ENCODE measurements at places on chromosomes 1 and 21.

GRCh38 chr1:9755441-9755995, 68.2 kb downstream of the CLSTN1 start:
- DNase-seq: no peak

- no peak for DNase-seq
Observed at GRCh38 chr1:159201642-159202041, 3.0 kb upstream of the ACKR1 start.

GRCh38 chr1:110430901-110431300, 20.0 kb upstream of the PROK1 start:
- no peak for DNase-seq

- DNase-seq: no peak
Observed at GRCh38 chr1:200330741-200331428, 79.0 kb downstream of the ZNF281 start.

- DNase-seq: no peak
Observed at GRCh38 chr1:214003233-214003632, 15.5 kb downstream of the PROX1 start.

GRCh38 chr1:176315519-176316220, 108.6 kb upstream of the COP1 start:
- DNase-seq: no peak

- no peak for DNase-seq
Observed at GRCh38 chr1:171727778-171728177, 14.1 kb downstream of the VAMP4 start.

DNA sequence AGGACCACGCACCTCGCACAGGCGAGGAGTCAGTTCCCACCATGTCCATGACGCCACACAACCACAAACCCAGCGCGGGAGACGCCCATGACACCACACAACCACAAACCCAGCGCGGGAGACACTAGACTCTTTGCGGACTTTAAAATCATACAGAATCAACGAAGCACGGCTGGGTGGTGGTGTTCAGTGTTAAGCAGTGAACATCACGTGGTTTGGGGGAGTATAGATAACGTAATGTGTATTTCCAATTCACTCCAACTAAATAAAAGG, 19.2 kb downstream of the PTTG1IP start:
- no peak for DNase-seq

- DNase-seq: no peak
Observed at GRCh38 chr1:81466961-81467360, 333.8 kb upstream of the ADGRL2 start.

GRCh38 chr1:61580417-61580816, 144.5 kb downstream of the TM2D1 start:
- no peak for DNase-seq

GRCh38 chr1:228668553-228669241, 66.6 kb upstream of the RHOU start:
- no peak for DNase-seq

DNA sequence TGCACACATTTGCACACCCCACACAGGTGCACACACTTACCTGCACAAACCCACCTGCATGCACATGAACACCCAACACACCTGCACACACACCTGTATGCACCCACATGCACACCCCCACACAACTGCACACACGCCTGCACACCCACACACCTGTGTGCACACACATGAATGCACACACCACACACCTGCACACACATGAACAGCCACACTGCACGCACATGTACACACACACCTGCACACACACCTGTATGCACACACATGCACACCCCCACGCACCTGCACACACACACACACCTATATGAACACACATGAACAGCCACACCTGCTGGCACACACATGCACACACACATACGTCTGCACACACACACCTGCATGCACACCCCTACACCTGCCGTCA, 17.9 kb upstream of the TTC34 start:
- DNase-seq: no peak

GRCh38 chr1:5885471-5886139, 106.6 kb downstream of the NPHP4 start:
- no peak for DNase-seq

- DNase-seq: no peak
Observed at GRCh38 chr1:9038881-9039760, 12.9 kb upstream of the SLC2A7 start.

GRCh38 chr21:40610345-40610744, 236.6 kb downstream of the DSCAM start:
- no peak for DNase-seq

DNA sequence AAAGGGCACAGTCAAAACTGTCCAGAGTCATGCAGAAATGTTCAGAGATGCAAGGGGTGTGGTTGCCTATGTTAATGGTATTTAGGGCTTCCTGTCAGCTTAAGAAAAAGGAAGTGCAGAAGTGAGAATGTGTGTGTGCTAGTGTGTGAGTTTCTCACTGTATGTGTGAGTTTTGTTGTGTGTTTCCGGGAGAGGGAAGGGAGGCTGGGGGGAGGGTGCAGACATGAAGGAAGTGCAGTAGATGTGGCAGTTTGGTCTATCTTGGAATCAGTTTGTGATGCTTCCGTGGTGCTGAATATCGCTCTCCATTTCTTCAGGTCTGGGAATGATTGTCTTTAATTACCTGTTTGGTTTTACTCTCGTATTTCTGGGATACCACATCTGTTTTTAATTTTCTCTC, 16.5 kb upstream of the ATP6V1G3 start:
- DNase-seq: no peak
